Glutamatergic neuron (in vitro differentiated cells): ENCODE measurements at places on chromosomes 1 and 21. TPM values are rescaled to one million over a fixed set of nuclear protein-coding genes. Genes with fewer than 3 reads are reported as not detected.

GPR37L1 gene
- not detected for total RNA-seq

PTPRF gene
- 171 TPM for total RNA-seq

RNU1-3 gene
- 3,598 TPM for total RNA-seq

TFF3 gene
- not detected for total RNA-seq

PAPPA2 gene
- total RNA-seq: 2.3 TPM

LRRC3 gene
- 5.8 TPM for total RNA-seq

CRNN gene
- not detected for total RNA-seq

S100A7 gene
- total RNA-seq: not detected

IGSF5 gene
- not detected for total RNA-seq

TNFRSF4 gene
- 0.29 TPM for total RNA-seq

KLHDC8A gene
- 125 TPM for total RNA-seq

GRIK1 gene
- total RNA-seq: 0.39 TPM

MANEAL gene
- total RNA-seq: 112 TPM

TTC39A gene
- total RNA-seq: 28.0 TPM

AHCYL1 gene
- 73.8 TPM for total RNA-seq

HNRNPU gene
- 427 TPM for total RNA-seq

CELA2B gene
- total RNA-seq: not detected

ADAMTS1 gene
- 1.1 TPM for total RNA-seq

C1orf226 gene
- total RNA-seq: 12.3 TPM

SLC2A1 gene
- 25.0 TPM for total RNA-seq

FNDC7 gene
- not detected for total RNA-seq

CD52 gene
- total RNA-seq: 2.8 TPM

LRRC7 gene
- 19.1 TPM for total RNA-seq

KIRREL1 gene
- total RNA-seq: 8.1 TPM

KPRP gene
- not detected for total RNA-seq

LHX8 gene
- total RNA-seq: not detected

KCNJ10 gene
- not detected for total RNA-seq

CASQ2 gene
- total RNA-seq: not detected

KRTAP19-1 gene
- not detected for total RNA-seq

ASTN1 gene
- 7.7 TPM for total RNA-seq

HSPA13 gene
- 59.3 TPM for total RNA-seq

LCE2D gene
- total RNA-seq: not detected

NBPF4 gene
- not detected for total RNA-seq

GPR25 gene
- total RNA-seq: not detected

HSD3B2 gene
- total RNA-seq: not detected

ERG gene
- not detected for total RNA-seq
